GM23338 (cell line): ENCODE measurements at places on chromosomes 12 and 14.
A peak's percentile ranks its signal among the peaks of the same experiment; 100 is the strongest.

- no peak overlapping the region for H3K27ac ChIP-seq
- no peak for DNase-seq
- H3K4me1 ChIP-seq: peaks cover 33% of the 10 kb centered on the region
- H3K4me3 ChIP-seq: no peak overlapping the region
- no peaks in the 10 kb centered on the region for H3K27me3 ChIP-seq
Measured at GRCh38 chr12:75715323-75715644, 203.9 kb upstream of the KRR1 start.

DNA sequence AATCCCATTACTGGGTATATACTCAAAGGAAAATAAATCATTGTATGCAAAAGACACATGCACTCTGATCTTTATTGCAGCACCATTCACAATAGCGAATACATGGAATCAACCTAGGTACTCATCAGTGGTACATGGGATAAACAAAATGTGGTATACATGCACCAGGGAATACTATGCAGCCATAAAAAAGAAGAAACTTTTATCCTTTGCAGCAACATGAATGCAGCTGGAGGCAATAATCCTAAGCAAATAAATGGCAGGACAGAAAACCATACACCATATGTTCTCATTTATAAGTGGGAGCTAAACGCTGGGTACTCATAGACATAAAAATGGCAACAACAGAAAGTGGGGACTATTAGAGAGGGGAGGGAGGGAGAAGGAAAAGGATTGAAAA lies 15.9 kb downstream of the ERGIC2 start:
- peaks cover 27% of the 10 kb centered on the region; the same call in 1 of the 2 replicates for H3K36me3 ChIP-seq
- DNase-seq: no peak
- H3K27ac ChIP-seq: no peak overlapping the region
- no peak overlapping the region for H3K4me3 ChIP-seq
- H3K4me1 ChIP-seq: no peaks in the 10 kb centered on the region

DNA sequence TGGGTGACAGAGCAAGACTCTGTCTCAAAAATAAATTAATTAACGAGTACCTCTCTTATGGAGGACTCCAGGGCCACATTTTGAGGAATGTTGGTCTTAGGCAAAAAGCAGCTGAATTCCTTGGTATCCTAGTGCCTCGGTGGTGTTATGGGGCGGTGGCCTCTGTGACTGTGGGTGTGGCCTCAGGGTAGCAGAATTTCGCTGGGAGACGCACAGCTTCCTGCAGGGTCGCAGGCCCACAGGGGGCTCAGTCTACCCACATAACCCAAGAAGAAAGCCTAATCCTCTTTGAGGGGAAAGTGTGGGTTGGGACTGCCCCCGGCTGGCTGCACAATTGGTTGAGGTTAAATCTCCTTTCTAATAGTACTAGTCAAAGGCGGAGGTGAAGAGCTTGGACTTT lies 11.2 kb upstream of the SERPINA4 start:
- no peak overlapping the region for H3K27ac ChIP-seq
- no peaks in the 10 kb centered on the region for H3K36me3 ChIP-seq
- no peak overlapping the region for H3K4me3 ChIP-seq
- peaks cover 1% of the 10 kb centered on the region; the same call in 1 of the 2 replicates for H3K4me1 ChIP-seq

- H3K36me3 ChIP-seq: no peaks in the 10 kb centered on the region
- DNase-seq: peak; percentile 87
- peaks cover 27% of the 10 kb centered on the region for H3K4me1 ChIP-seq
- peak overlapping the region; percentile 76 for H3K27ac ChIP-seq
Measured at GRCh38 chr12:47753021-47754001, 5.4 kb downstream of the RAPGEF3 start.

DNA sequence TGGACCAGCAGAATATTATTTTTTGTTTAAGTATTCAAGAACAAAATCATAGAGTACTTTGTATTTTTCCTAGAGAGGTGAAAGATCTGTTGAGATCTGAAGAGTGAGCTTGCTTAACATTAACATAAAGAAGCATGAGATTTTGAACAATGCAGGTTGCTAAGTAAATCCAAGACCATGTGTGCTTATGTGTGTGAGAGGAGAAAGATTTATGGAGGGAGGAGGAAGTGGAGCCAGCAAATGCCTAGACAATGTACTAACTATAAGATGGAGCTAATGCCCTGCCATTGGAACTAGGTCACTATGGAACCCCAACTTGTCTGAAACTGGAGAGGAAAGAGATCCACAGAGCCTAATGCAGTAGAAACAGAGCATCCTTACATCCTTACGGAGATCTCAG lies 13.3 kb downstream of the FAM161B start:
- no peak overlapping the region for H3K4me3 ChIP-seq
- H3K27ac ChIP-seq: no peak overlapping the region
- H3K27me3 ChIP-seq: no peaks in the 10 kb centered on the region
- no peak for DNase-seq

GRCh38 chr12:91418221-91419090 lies 235.8 kb upstream of the DCN start:
- no peak for DNase-seq
- H3K27ac ChIP-seq: no peak overlapping the region
- H3K36me3 ChIP-seq: no peaks in the 10 kb centered on the region

DNA sequence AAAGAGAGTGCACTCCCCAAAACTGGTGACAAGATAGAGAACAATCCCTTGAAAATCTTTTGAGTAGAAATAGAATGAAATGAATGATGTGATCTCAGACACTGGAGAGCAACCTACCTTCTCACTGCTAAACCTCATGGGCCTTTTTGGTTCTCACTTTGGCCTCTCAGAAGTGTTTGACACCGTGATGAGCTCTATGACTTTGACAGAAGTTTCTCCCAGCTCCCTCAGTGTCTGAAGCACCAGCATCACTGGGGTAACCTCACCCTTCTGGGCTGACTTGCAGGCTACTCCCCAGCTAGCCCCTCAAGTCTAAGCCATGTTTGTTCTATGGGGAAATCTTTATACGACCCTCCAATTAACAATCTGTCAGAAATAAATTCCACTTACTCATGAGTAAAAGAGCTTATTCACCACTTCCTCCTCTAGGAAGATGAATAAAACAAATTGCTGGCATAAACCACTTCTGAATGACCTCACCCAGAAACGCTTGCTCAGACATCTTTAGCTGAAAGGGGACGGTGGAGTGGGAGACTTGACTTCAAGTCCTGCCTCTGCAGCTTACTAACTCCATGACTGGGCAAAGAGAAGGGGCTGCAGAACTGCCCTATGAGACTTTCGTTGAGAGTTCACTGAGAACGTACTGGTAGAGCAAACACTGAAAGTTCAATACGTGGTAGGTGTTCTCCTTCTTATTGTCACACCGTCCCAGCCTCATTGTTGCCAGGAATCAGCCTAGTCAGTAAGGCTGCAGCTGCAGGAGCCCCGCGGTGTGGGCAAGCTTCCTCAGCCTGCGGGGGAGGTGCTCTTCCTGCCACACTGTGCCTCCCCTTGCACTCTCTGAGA lies 46.5 kb downstream of the ST8SIA1 start:
- no peak overlapping the region for H3K4me3 ChIP-seq
- H3K27ac ChIP-seq: no peak overlapping the region
- H3K27me3 ChIP-seq: no peaks in the 10 kb centered on the region
- no peaks in the 10 kb centered on the region for H3K36me3 ChIP-seq

DNA sequence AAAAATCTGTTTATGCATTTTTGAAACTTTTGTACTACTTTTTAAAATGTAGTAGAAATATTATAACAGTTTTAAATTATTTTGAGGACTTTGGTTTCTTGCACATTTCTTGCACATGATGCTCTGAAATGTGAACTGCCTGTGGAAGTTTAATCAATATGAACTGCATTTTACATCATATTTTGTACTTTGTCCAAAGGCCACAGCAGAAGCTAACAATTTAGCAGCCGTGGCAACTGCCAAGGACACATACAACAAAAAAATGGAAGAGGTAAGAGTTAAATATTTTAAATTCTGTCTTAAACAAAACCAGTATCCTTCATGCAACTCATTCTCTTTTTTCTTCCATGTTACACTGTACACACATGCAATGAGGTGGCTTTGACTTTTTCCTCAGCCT lies 45.1 kb downstream of the SAV1 start:
- no peaks in the 10 kb centered on the region for H3K36me3 ChIP-seq
- no peaks in the 10 kb centered on the region for H3K27me3 ChIP-seq
- H3K4me3 ChIP-seq: no peak overlapping the region
- no peak overlapping the region for H3K27ac ChIP-seq
- H3K4me1 ChIP-seq: no peaks in the 10 kb centered on the region

- DNase-seq: no peak
- peaks cover under 1% of the 10 kb centered on the region; the same call in 1 of the 2 replicates for H3K4me1 ChIP-seq
- H3K36me3 ChIP-seq: no peaks in the 10 kb centered on the region
Measured at GRCh38 chr12:49549735-49550692, 11.2 kb downstream of the KCNH3 start.

GRCh38 chr12:96870946-96871345 lies 36.1 kb upstream of the NEDD1 start:
- H3K4me1 ChIP-seq: no peaks in the 10 kb centered on the region
- H3K36me3 ChIP-seq: no peaks in the 10 kb centered on the region
- H3K27me3 ChIP-seq: no peaks in the 10 kb centered on the region
- no peak overlapping the region for H3K4me3 ChIP-seq

GRCh38 chr14:94031883-94032279 lies 5.7 kb downstream of the OTUB2 start:
- H3K4me1 ChIP-seq: no peaks in the 10 kb centered on the region
- H3K4me3 ChIP-seq: no peak overlapping the region
- no peak for DNase-seq
- no peaks in the 10 kb centered on the region for H3K36me3 ChIP-seq

- no peaks in the 10 kb centered on the region for H3K27me3 ChIP-seq
- peaks cover 5% of the 10 kb centered on the region for H3K36me3 ChIP-seq
- DNase-seq: peak; percentile 99
- H3K27ac ChIP-seq: peak within 1 kb of the TSS; percentile 90
- peak within 1 kb of the TSS; percentile 97 for H3K4me3 ChIP-seq
- peaks cover 48% of the 10 kb centered on the region for H3K4me1 ChIP-seq
Measured at GRCh38 chr12:56630180-56630632, at the start of gene BAZ2A. Gene BAZ2A, minus strand, starts transcription at chr12:56630326. Its CDS starts 12,796 bp downstream, at chr12:56617530.

- no peak overlapping the region for H3K27ac ChIP-seq
- no peak overlapping the region for H3K4me3 ChIP-seq
- H3K27me3 ChIP-seq: no peaks in the 10 kb centered on the region
- no peaks in the 10 kb centered on the region for H3K4me1 ChIP-seq
- no peak for DNase-seq
Measured at GRCh38 chr12:76106631-76107030, 22.1 kb upstream of the NAP1L1 start.

DNA sequence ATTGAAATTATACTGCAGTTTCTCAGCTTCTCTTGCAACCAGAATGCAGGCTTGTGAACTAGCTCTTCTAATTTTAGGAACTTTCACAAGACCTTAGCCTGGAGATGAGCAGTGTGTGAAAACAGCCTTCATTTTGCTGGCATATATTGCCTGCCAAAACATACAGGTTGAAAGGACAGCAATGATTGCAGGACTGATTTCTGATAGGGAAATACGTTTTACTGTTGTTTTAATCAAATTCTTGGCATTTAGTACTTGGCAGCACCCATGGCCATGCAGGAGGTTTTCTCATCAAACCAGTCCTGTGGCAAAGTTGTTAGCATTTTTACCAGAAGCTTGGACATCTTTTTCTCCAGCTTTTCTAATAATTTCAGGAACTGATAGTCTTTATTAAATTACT lies 91.9 kb upstream of the MUCL1 start:
- no peaks in the 10 kb centered on the region for H3K27me3 ChIP-seq
- no peak for DNase-seq
- H3K4me3 ChIP-seq: no peak overlapping the region
- H3K36me3 ChIP-seq: no peaks in the 10 kb centered on the region
- no peak overlapping the region for H3K27ac ChIP-seq
